SW 1271 (cell line): ENCODE measurements at places on chromosomes 7 and 10.

- DNase-seq, result no peak
Measured at GRCh38 chr10:14652067-14652466, 122.6 kb downstream of the FAM107B start.

DNA sequence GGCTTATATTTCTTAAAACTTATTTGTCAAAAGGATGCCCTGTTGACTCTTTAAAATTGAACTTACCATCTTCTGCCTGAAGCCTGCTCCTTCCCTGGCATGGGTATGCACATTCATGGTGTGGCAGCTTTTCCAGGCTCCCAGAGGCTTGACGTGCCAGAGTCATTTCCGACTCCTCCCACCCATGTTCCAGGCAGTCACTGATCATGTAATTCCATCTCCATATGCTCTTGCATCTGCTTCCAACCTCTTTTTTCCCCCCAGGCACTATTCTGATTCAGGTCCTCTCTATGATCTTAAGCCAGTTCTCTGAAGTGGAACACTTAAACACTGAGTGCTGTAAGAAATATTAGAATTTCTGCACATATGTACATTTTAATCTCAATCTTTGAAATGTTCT, 82.2 kb downstream of the CFAP58 start:
- no peak for DNase-seq

DNA sequence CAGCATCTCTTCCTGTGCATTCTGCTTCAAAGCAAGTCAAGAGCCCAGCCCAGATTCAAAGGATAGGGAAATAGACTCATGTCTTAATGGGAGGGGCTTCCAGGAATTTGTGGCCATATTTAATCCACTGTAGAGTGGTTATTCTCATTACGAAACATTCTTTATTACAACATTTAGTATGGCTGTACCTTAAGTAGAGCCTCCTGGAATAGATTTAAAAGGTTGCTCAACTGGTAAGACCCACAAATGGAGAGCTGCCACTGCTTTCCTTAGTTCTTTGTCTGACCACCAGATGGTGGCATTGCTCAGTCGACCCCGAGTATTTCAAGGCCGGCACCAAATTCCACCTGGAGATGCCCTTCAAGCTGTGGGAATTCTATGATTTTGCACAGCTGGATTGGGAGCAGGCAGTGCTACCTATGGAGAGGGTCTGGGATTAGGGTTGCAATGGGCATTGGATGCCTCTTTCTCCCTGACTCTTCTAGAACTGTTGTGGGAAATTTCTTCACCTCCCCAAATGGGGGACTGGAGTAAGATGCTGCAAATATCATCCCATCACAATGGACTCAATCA, 102.2 kb downstream of the RBM20 start:
- DNase-seq, result no peak

- DNase-seq, result peak; percentile 16
Measured at GRCh38 chr7:144854839-144855424, 19.1 kb upstream of the TPK1 start.

DNA sequence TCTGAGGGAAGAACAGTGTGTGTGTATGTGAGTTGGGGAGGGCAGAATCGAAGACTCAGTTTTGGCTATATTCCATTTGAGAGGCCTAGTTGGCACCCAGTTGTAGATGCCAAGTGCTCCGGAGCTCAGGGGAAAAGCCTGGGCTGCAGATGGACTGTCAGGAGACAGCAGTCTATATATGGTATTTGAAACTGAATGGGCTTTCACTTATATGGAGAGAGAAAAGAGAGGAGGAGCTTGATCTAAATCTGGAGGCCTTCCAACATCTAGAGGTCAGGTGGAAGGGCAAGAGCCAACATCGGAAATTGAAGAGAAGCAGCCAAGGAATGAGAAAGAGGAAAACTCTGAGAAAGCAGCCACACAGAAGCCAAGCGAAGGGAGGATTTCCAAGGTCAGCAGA, 350.8 kb upstream of the BMPER start:
- no peak for DNase-seq

- no peak for DNase-seq
Measured at GRCh38 chr10:124869941-124870340, 68.3 kb downstream of the ABRAXAS2 start.

GRCh38 chr7:116952635-116953371, 498 bp upstream of the ST7 start:
- peak; percentile 58 for DNase-seq

DNA sequence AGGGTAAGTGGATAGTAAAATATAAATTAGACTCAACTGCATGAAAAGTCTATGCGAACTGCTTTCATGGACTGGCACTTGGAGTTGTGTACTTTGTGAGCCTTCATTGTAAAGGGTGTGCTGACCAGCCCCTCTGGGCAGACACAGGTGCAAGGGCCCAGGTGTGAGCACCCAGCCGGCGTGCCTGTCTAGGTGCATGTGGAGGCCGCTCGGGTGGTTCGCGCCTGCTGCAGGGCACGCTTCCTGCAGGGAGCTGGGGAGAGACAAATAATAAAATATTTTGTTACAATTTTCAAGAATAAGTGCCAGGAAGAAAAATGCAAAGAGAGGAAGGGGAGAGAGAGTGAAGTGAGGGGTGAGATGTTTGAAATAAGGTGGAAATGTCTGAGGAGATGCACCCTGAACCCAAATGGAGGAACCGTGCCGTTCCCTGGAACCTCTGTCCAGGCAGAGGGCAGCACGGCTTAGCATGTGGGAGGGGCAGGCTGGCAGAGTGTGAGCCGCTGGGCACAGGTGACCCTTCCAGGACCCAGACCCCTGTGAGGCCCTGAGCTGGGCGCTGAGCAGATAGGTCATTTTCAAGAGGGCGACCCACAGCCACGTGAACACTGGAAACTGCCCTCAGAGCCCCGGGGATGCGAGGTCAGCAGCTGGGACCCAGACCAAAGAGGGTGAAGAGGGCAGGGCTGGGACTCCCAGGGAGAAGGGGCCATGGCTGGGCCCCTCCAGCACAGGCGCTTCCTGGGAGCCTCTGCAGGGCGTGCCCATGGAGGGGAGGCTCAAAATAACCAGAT, 28.7 kb downstream of the RNF32 start:
- DNase-seq, result no peak
